HT1080 (cell line): ENCODE measurements at places on chromosomes 6 and 20. TPM values are rescaled to one million over a fixed set of nuclear protein-coding genes. Genes with fewer than 3 reads are reported as not detected.
A peak's percentile ranks its signal among the peaks of the same experiment; 100 is the strongest.

DNA sequence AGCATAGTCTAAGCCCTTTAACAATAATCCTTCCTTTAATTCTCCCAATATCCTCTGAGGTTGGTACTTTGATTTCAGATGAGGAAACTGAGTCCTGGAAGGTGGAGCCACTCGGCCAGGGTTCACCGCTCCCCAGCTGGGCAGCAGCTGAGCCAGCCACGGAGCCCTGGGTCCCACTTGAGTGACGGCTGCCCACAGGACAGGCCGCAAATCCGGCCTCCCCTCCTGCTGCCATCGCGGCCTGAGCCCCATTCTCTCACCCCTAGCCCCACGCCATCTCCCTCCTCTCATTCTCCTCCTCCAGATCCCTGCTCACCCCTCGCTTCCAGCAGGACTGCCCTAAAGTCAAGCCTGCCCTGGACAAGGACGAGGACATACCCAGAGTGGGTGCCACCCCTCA, 41.4 kb downstream of the AGPAT4 start:
- DNase-seq: no peak

DNA sequence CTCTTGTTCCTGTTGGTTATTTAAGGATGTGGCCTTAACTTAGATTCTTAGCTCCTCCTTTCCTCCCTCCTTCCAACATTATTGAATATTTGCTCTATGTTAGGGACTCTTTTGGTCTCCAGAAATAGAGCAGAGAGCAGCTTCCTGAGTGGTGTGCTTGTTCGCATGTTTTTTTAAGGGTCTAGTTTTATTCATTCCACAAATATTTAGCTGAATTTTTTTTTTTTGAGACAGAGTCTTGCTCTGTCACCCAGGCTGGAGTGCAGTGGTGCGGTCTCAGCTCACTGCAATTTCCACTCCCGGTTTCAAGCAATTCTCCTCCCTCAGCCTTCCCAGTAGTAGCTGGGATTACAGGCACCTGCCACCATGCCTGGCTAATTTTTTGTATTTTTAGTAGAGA, 169.2 kb downstream of the ZFAND3 start:
- DNase-seq: no peak

DNA sequence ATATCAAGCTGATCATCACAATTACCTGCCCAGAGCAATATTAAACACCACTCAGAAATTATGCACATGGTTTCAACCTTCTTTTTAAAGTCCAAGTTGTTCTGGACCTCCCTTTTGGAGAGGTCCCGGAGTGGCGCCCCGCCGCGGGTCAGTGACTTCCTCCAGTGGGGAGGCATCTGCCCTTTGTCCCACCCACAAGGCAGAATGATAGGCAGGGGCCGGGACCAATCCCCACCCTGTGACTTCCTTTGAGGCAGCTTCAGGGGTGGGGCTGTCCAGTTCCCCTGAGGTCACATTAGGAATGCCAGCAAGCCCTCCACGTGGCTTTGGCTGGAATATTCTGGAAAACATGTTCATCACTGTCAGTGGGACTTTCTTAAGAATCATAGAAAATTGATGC, 207.0 kb downstream of the ANKRD60 start:
- no peak for DNase-seq

- no peak for DNase-seq
Observed at GRCh38 chr6:125228981-125229479, 72.7 kb downstream of the HDDC2 start.

GRCh38 chr6:25617997-25618396, 34.0 kb upstream of the SCGN start:
- no peak for DNase-seq

- no peak for DNase-seq
Observed at GRCh38 chr6:148616841-148617240, 130.0 kb upstream of the UST start.

DNA sequence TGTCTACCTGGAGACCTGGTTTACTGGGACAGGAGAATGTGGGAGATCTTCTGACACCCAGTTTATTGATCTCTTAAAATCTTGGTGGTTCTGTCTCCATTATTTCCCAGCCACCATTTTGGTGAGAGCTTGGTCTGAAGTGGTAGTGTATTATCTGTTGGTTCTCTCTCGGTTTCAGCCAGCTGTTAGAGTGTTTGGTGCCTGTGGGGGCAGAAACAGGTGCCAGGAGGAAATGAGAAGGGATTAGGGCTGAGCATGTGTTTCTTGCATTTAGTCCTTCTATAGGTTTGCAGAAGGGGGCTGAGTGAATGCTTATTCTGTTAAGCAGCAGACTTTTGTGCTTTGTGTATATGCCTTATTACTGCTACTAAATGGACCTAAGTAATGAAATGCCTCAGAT, 9.6 kb downstream of the JARID2 start:
- no peak for DNase-seq

DNA sequence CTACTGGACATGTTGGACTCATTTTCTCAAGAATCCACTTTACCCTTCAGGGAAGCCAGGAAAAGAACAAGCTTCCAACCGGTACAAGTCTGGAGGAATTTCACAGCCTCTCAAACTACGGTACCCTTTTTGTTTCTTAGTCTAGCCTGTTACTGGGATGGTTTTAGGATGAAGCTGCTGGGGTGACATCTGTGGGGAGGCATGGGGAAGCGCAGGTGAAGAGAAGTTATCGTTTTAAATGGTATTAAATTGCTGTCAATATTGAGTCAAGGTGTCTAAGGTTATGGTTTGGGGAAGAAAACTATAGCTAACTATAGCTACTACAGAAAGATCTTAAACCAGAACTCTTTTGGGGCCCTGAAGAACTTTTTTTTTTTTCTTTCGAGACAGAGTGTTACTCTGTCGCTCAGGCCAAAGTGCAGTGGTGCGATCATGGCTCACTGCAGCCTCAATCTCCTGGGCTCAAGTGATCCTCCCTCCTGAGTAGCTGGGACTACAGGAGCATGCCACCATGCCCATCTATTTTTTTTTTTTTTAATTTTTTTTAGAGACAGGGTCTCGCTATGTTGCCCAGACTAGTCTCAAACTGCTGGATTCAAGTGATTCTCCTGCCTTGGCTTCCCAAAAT, 128.7 kb downstream of the RIN2 start:
- peak; percentile 24 for DNase-seq

- no peak for DNase-seq
Observed at GRCh38 chr6:45498591-45498990, 120.9 kb upstream of the SUPT3H start.

DNA sequence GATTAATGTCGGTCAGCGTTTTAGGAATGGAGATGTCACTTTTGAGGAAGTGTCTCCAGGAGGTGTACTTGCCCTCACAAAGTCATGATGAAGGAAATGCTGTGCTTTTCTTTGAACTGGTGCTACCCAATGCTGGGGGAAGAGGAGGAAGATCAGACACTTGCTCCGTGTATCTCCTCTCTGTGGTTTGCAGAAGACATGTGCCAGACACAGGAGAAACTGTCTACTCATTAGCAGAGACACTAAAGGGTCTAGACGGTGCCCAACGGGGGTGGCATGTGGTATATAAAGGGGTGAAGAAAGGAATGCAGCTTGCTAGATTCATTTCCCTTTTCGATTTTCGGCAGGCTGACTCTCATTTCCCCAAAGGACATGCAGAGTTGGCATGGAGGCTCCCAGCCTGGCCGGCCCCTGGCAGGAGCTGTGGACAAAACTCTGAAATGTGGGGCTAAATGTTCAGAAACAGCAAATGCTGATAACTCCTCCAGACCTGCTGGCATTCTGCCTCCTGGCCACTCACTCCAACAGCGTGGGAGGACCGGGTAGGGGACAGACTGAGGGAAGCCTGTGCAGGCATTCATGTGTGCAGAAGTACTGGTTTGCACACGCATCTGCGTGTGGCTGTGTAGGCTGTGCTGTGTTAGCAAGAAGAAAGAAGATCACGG, 59.6 kb upstream of the QKI start:
- no peak for DNase-seq

GRCh38 chr6:139029470-139030227, 1.1 kb downstream of the ABRACL start:
- no peak for DNase-seq

GRCh38 chr6:87848616-87849015, 146.6 kb upstream of the AKIRIN2 start:
- no peak for DNase-seq

GRCh38 chr20:36094497-36094896, 60.0 kb upstream of the EPB41L1 start:
- no peak for DNase-seq

DNA sequence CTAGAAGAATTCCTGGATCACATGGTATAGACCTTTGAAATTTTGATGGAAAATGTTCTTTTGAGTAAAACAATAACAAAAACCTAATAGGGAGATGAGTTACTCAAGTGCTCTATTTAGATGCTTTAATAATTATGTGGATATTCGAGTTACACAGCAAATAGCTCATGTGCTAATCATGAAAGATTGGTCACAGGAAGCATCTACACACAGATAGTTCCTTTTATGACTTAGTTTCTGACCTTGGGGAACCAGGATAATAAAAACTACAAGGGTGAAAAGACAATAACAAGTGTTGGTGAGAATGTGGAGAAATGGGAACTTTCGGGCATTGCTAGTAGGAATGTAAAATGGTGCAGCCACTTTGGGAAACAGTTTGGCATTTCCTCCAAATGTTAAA, 19.7 kb downstream of the UBE2V1 start:
- no peak for DNase-seq

GRCh38 chr20:32229251-32229747, 21.6 kb downstream of the POFUT1 start:
- no peak for DNase-seq

DNA sequence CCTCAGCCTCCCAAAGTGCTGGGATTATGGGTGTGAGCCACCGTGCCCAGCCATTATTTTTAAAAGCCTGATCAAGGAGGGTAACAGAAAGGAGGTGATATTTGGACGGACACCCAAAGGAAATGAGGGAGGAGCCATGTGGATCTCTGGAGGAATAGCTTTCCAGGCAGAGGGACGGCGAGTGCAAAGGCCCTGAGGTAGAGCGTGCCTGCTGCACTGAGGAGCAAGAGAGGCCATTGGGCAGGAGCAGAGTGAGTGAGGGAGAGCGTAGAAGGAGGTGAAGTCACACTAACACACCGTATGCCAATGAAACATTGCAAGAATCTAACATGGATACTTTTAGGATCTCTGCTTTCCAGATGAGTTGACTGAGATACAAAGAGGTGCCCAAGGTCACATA, 58.9 kb upstream of the ZNFX1 start:
- no peak for DNase-seq

GRCh38 chr6:27775796-27776184, 136.4 kb downstream of the OR2B2 start:
- no peak for DNase-seq

- DNase-seq: no peak
Observed at GRCh38 chr6:19719691-19720128, 117.5 kb upstream of the ID4 start.

DNA sequence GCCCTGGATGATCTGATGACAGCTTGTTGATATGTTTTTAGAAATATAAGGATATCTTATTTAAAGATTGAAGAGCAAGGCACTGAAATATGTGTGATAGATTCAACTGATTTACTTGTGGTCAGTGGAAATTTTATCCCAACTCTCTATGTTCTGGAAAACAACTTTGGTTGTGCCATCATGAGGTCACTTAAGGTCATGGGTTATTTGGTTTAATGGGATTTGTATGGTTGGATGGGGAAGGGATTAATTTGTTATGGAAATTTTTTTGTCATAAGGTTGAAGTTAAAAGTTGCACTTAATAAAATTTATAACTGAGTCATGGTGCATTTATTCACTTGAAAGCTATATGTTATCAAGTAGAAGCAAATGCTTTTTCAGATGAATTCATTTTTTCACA, 214.3 kb upstream of the LAMP5 start:
- no peak for DNase-seq

DNA sequence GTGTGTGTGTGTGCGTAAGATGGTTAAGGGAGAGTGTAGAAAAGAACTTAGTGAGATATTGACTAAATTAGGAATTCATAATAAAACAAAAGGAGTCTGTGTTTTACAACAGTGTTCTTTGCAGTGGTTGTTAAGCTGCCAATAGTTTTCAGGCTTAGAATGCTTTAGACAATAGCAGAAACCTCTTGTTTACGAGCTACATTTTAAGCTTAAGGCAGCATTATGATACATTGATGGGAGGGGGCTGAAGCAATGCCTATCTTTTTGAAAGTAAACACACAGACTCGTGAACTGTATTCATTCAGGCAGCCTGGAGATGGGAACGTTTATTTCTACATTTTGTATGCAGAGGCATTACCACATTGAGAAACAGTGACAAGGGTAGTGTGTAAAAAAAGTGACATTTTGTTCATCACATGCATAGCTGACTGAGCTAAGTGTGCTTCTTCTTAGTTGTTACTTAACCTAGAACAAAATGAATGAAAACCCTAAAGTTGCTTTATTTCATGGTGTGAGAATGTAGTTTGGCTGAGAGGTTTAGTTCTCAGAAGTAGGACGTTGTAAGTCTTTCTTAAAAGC, 21.2 kb downstream of the CLVS2 start:
- no peak for DNase-seq

- DNase-seq: peak; percentile 25
Observed at GRCh38 chr6:45900808-45901752, 114.6 kb downstream of the CLIC5 start.

GRCh38 chr20:10201321-10201870, 17.2 kb upstream of the SNAP25 start:
- DNase-seq: peak; percentile 20

GRCh38 chr20:49167811-49168507, 20.2 kb downstream of the STAU1 start:
- no peak for DNase-seq

DNA sequence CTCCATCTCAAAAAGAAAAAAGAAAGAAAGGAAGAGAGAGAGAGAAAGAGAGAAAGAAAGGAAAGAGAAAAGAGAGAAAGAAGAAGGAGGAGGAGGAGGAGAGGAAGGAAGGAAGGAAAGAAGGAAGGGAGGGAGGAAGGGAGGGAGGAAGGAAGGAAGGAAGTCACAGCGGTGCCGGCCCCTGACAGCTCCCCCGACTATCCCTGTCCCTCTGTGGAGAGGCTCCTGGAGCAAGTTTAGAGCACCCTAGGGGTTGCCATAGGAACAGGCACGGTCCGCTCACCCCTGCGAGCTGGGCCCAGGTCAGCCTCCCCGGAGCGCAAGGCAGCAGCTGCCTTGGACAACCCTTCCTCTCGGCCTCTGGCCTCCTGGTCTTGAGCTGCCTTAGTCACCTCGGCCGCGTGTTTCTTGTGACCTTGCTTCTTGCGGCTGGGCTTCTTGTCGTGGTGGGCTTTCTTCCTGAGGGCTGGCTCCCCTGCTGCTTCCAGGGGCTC, 6.8 kb downstream of the BNIP5 start:
- no peak for DNase-seq

- peak; percentile 93 for DNase-seq
Observed at GRCh38 chr6:42766163-42766670, 15.6 kb upstream of the BICRAL start.

DNA sequence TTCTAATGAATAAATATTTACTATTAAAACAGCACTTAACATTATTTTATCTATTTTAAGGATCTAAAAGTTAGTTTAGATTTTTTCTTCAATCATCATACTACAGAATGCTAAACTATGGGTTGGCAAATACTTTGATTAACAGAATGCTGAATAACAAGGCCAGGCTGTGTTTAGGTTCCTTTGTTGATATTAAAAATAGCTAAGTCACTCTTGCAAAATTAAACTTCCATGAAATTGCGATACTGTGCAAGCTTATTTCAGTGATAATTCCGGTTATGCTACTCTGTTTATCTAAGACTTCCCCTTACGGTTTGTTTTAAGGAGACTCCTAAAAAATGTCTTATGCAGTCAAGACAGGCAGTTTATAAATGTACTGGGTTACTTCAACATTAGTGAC, 2.8 kb downstream of the RNF24 start:
- DNase-seq: no peak

The DUSP15 gene
- 0.30 TPM in 1 of 2 replicates, not detected in the other for total RNA-seq

The GRIK2 gene
- total RNA-seq: 0.20 TPM in 1 of 2 replicates, not detected in the other

The MDFI gene
- 40.3 and 45.8 TPM in 2 replicates for total RNA-seq

The CST5 gene
- total RNA-seq: not detected in 2 replicates

The MCCD1 gene
- total RNA-seq: not detected in 2 replicates

The GGT7 gene
- total RNA-seq: 4.2 and 4.3 TPM in 2 replicates

The SLC17A3 gene
- total RNA-seq: not detected in 2 replicates

The NEDD9 gene
- total RNA-seq: 0.33 and 0.39 TPM in 2 replicates
